ENCODE measurements at places on chromosomes 3 and 15. TPM values are rescaled to one million over a fixed set of nuclear protein-coding genes. Genes with fewer than 3 reads are reported as not detected.

DNA sequence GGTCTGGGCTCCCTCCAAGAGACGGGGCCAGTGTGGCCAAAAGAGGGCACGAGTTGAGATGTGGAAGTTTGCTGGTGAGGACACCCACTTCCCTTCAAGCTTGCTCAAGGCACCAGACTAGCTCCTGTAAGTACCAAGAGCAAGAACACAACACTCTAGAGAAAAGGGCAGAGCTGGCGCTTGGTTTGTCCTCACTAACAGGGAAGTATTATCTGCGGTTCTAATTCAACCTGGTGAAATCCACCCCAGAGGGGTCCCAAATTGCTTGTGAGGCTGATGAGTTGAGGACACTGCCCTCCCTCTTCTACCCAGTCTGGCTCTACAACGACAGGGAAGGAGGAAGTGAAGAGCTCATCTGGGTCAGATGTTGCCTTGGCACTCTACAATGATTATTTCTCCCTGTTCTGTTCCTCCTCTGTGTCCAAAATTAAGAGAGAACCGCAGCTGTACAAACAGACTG is 16.9 kb upstream of the FSIP1 start:
- DNase-seq = no peak

GRCh38 chr3:62876064-62876463 is 848 bp upstream of the CADPS start:
- DNase-seq = peak; percentile 63

- no peak for DNase-seq
Observed at GRCh38 chr3:137108699-137109440, 151.1 kb downstream of the IL20RB start.

GRCh38 chr15:62904041-62904910 is 138.3 kb upstream of the TPM1 start:
- DNase-seq = no peak

DNA sequence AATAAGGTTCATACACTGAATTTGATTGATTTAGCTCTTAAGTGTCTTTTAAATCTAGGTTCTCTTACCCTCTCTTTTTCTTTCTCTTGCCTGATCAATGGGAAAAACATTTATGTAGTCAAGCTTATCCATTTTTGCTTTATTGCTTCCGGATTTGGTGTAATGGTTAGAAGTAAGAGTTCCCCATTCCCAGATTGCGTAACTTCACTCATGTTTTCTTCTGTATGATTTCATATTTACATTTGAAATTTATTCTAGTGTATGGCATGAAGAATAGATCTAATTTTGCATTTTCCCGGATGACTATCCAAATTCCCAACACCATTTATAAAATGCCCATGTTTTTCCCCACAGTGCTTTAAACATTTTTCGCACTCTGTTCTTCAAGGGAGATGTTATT is 27.9 kb upstream of the SV2B start:
- DNase-seq = no peak

DNA sequence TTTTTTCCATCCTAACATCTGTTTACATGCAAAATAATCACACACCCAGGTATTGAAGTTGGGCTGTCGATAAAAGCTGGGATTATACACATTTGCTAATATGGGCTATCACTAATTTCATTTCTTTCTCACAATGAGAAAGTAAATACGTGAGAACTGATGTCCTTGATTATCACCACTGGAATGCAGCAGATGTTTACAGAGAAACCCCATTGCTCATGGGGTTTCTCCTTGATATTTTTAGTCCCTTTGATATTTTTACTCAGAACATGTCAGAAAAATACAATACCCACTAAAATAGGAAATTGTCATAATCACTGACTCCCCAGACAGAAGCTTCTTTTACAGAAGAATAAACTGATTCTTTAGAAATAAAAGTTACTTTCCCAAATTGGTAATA is 535.1 kb upstream of the CCDC54 start:
- no peak for DNase-seq

GRCh38 chr3:52563984-52564383 is 27.6 kb downstream of the UQCC5 start:
- no peak for DNase-seq

DNA sequence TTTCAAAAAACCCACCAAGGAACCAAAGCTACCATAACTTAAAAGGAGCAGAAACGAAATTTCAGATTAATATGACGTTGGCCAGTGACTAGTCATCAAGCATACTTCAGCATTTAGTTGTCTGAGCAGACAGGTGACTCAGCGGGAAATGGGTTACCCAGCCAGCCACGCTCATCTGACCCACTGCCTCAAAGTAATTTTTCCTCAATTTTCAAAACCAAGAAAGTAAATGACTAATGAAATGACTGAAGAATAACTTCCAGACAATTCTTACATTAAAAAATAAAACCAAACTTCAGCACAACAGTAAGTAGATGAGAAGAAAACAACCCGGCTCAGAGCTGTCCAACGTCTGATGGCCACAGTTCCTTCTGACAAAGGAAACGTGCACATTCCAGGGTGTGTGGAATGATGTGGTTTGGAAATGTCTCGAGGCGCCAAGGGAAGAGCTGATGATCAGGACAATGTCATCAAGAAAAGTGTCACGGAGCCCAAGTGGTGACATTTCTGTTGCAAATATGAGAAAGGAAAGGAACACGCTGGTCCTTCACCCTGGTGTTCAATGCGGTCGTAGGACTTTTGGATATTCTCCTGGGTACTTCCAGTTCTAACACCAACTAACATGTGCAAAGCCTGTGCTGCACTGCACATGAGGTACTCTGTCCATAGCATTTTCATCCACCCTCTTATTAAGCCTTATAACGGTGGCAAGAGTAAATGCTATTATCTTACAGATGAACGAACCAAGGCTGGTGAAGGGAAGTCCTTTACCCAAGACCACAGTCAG is 79.1 kb downstream of the FOXP1 start:
- DNase-seq = no peak

RARRES1 gene
- total RNA-seq = 14.6 TPM

ARPP21 gene
- not detected for total RNA-seq

XCR1 gene
- total RNA-seq = not detected

IMPG2 gene
- 0.20 TPM for total RNA-seq

TLNRD1 gene
- total RNA-seq = 6.4 TPM

ITIH4 gene
- 4.1 TPM for total RNA-seq

TRANK1 gene
- total RNA-seq = 6.6 TPM

ZBBX gene
- not detected for total RNA-seq

CYP8B1 gene
- not detected for total RNA-seq

TM4SF4 gene
- not detected for total RNA-seq

LRRC34 gene
- 1.6 TPM for total RNA-seq

GP5 gene
- total RNA-seq = not detected

Measured in left ventricle myocardium superior (tissue), 1 donor.